Spleen (tissue), 13 donors: ENCODE measurements at places on chromosomes 5 and 9. TPM values are rescaled to one million over a fixed set of nuclear protein-coding genes. Genes with fewer than 3 reads are reported as not detected.

- DNase-seq = no peak
Observed at GRCh38 chr9:101625876-101626275, 31.1 kb upstream of the PPP3R2 start.

- no peak for DNase-seq
Observed at GRCh38 chr9:29717631-29718030, 2144.3 kb upstream of the C9orf72 start.

GRCh38 chr5:43033841-43034590 lies 6.1 kb downstream of the ANXA2R start:
- DNase-seq = no peak

DNA sequence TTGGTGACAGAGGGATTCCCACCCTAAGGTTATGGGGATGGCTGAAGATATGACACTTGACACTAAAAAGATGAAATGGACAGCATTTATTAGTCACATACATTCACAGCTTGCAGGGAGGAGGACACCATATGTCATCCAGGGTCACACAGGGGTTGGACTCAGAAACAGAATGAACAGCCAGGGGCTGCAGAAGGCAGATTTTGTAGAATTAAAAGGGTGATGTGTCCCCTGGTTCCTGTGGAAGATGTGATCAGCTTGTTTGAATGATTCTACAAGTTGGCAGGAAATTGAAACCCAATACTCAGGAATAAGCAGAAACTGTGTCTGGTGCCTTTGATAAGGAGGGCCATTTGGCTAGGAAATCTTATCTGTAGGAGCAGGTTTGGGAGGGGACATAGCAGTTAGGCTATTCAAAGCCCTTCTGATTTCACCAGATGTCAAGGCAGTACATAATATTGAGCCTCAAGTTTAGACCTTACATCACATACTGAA lies 102.3 kb upstream of the GRIN3A start:
- DNase-seq = no peak

- no peak for DNase-seq
Observed at GRCh38 chr9:84756731-84757130, 87.2 kb downstream of the NTRK2 start.

GRCh38 chr5:9781890-9782289 lies 151.7 kb upstream of the TAS2R1 start:
- DNase-seq = no peak

GRCh38 chr9:23658376-23659258 lies 167.4 kb downstream of the ELAVL2 start:
- DNase-seq = no peak

- DNase-seq = no peak
Observed at GRCh38 chr5:144017119-144017518, 153.3 kb downstream of the YIPF5 start.

DNA sequence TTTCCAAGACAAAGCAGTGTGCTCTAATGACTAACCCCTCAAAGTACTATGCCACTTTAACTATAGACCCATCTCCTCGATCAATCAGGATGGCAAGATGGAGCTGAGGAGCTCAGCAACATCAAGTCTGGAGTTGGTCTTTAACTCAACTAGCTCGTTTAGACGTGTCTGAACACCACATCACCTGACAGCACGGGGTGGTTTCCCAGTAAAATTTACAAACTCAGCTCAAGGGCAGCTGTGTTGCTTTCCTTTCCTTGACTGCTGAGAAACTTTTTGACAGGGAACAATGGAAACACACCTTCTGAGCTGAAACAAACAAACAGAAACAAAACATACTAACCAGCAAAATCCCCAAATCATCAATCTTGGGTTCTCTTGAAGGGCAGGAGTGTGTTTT lies 202.5 kb downstream of the NTRK2 start:
- no peak for DNase-seq

- no peak for DNase-seq
Observed at GRCh38 chr9:2153630-2154217, 138.6 kb downstream of the SMARCA2 start.

DNA sequence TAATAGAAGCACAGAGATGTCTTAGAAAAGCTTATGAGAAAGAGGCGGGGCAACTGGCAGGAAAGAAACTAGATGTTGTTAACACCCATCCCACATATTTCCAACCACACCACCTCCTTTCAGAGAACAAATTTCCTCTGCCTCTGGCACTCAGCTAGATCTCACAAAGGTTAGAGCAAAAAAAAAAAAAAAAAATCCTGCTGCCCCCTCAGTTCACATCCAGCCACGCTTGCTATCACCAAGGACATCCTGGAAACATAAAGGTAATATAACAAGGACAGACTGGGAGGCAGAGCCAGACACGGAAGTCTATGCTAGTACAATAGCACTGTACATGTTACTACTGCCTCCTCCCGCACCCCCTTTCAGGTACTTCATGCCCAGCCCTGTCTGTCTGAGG lies 238.0 kb upstream of the PTGER4 start:
- DNase-seq = no peak

DNA sequence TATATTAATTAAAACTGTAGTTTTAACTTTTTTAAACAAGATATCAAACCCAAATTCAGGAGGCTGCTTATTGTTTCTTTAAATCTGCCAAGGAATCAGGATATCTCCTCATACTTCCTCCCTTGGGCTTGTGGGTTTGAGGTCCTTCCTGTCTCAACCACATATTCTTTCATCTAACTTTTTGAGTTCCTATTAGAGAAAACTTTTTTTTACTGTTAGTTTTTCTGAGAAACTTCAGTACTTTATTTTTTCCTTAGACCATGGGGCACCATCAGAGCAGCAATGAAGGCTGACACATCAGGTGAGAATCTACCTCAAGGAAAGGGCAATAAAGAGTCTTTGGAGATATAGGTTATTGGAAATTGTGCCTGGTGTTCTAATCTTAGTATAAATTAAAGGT lies 56.7 kb downstream of the TSSK1B start:
- DNase-seq = no peak

- DNase-seq = no peak
Observed at GRCh38 chr5:61283471-61283870, 48.6 kb upstream of the ZSWIM6 start.

DNA sequence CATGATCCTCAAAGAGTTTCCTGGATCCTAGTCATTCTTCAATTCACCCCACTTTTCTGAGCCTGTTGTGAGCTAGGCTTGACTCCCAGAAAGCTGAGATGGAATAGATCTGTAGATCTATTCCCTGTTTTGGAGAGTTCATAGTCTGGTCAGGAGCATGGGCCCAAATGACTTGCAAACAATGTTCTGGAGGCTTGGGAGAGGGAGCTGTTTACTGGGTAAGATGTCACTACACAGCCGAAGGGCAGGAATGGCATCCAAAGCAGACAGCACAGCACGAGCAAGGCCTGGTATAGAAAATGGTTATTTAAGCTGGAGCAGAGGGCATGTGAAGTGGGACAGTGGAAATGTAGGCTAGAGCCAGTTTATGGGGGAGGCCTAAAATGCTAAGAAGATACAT lies 152.5 kb upstream of the ALDH1B1 start:
- no peak for DNase-seq

FOXI1 gene
- not detected for total RNA-seq

ZNF366 gene
- total RNA-seq = 8.5 TPM

ELL2 gene
- 101 TPM for total RNA-seq
